ENCODE measurements at places on chromosomes 5 and 9.

DNA sequence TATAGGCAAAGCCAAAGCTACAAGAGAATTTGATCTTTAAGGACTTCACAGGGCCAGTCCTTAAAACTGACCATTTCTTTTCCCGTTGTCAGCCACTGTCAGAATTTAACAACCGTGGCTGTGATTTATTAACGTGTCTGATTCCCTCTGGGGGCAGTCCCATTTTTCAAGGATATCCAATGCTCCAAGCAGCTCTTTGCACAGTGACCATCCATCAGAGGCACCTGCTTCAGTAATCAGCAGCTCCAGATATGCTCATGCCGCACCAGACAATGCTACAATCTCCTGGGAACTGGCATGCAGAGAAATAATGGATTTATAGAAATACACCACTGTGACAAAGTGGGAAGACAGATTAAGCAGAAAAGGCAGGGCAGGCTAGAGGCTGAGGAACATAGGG is 163.3 kb upstream of the PPP1R2B start:
- DNase-seq, result no peak

- no peak for DNase-seq
Measured at GRCh38 chr9:89006267-89006666, 15.0 kb downstream of the S1PR3 start.

- DNase-seq, result peak; percentile 76
Measured at GRCh38 chr9:19431361-19432171, 22.8 kb downstream of the ACER2 start.

GRCh38 chr9:33393581-33393980 is 8.8 kb downstream of the AQP7 start:
- DNase-seq, result no peak

DNA sequence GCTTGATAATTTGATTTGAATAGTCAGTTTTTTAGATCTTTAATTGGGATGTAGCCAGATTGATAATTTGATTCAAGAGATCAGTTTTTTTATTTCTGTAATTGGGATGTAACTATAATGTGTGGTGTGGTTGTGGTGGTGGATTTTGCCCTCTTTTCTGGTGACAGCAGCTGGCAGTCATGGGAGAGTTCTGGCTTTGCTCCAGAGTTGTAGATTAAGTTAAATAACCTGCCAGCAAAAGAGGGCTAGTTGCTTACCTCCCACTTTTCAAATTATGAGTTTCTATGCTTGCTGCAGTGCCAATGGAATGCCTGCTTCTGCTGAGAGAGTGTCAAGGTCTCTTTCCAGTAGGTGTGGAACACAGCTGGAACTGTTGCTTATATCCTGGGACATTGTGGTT is 315.1 kb downstream of the CCDC171 start:
- DNase-seq, result no peak

- DNase-seq, result no peak
Measured at GRCh38 chr5:172353846-172354245, 70.3 kb upstream of the UBTD2 start.

DNA sequence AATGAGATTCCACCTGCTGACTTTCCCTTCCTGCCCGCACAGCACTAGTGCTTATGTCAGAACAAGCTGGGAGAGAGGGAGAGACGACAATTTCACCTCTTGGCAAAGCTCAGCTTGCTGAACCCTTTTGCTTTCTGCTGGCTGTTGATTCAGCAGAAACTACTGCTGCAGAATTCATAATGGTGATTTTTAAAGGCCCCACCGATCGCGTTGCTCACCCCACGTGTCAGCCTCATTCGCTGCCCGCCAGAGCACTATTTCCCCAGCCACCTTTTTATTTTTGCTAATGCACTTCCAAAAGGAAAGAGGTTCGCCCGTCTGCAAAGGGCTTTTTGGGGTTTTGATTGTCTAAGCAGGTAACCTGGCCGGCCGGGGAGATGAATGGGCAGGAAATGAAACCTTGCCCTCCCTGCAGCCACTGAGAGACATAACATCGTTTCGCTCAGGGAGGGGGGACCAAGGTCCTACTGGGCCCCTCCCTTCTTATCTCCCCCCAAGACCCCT is 1.3 kb downstream of the PPP2R2B start:
- DNase-seq, result no peak

DNA sequence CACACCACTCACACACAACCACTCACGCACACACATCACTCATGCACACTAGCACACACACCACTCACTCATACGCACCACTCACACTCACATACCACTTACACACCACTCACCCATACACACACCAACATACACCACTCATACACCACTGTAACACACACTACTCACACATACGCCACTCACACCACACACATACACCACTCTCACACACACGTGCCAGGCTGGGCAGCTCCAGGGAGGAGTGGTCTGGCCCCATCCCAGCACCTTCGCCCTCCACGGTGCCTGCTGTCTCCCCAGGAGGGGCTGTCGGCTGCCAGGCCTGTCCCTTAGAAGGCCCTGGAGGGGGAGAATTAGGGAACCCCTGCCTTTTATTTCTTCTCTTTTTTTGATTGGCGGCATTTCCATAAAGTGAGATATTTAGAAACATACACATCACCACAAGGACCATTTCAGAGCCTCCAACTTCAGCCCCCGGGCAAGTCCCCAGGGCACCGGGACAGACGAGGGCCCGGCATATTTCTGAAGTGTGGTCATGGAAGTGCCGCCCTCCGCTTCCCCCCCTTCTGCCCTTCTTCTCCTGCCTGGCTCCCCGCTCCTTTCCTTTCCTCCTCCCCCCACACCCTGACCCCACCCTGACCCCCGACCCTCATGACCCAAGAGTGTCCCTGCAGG is 6.3 kb upstream of the ASB6 start:
- no peak for DNase-seq

- DNase-seq, result peak; percentile 31
Measured at GRCh38 chr5:17443333-17444130, 54.5 kb upstream of the TAF11L2 start.

- DNase-seq, result no peak
Measured at GRCh38 chr5:53259176-53259575, 149.6 kb upstream of the MOCS2 start.

DNA sequence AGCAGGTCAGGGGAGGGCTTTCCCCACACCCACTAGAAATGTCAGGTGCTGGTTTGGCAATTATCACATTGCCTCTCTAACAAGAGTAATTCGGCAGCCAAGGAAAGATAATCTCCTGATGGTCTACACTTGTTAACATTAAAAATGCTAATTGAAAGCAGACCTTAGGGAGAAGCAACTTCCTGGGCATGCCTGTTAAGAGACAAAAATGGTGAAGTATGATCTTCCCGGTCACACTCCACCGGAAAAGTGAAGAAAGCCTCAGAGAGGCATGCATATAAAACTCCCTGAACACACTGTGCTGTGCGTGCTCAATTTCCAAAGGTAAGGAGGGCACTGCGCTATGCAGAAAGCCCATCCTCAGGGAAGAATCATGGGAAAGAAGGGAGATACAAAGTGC is 244.3 kb downstream of the FAM170A start:
- no peak for DNase-seq

GRCh38 chr9:123637945-123638634 is 282.1 kb downstream of the CRB2 start:
- no peak for DNase-seq

GRCh38 chr9:70229579-70229978 is 29.2 kb upstream of the SMC5 start:
- DNase-seq, result no peak

DNA sequence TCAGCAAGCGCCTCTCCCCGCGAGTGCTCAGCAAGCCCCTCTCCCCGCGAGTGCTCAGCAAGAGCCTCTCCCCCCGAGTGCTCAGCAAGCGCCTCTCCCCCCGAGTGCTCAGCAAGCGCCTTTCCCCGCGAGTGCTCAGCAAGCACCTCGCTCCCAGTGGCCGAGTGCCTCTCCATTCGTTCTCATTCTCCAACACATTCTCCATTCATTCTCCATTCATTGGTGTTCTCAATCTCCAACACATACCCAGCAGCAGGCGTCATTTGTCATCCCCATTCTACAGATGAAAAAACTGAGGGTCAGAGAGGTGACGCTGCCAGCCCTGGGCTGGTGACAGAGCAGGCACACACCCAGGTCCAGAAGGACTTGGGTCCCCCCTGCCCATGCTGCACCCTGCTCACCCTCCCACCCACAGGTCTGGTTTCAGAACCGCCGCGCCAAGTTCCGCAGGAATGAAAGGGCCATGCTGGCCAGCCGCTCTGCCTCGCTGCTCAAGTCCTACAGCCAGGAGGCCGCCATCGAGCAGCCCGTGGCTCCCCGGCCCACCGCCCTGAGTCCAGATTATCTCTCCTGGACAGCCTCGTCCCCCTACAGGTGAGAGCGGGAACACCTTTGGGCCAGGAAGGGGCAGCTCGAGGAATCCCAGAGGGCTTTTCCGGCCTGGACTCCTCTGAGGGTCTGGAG is 32.5 kb downstream of the PTGES start:
- DNase-seq, result no peak

- no peak for DNase-seq
Measured at GRCh38 chr5:158121678-158122077, 262.7 kb upstream of the CLINT1 start.

- no peak for DNase-seq
Measured at GRCh38 chr5:145830594-145830993, 4.5 kb downstream of the PRELID2 start.

GRCh38 chr9:72485821-72486593 is 35.4 kb upstream of the TMC1 start:
- no peak for DNase-seq

GRCh38 chr5:32934529-32934928 is 223.4 kb downstream of the NPR3 start:
- no peak for DNase-seq

GRCh38 chr9:27176971-27177370 is 67.9 kb downstream of the TEK start:
- DNase-seq, result no peak

GRCh38 chr9:128702949-128703615 is 779 bp downstream of the PKN3 start:
- DNase-seq, result no peak

DNA sequence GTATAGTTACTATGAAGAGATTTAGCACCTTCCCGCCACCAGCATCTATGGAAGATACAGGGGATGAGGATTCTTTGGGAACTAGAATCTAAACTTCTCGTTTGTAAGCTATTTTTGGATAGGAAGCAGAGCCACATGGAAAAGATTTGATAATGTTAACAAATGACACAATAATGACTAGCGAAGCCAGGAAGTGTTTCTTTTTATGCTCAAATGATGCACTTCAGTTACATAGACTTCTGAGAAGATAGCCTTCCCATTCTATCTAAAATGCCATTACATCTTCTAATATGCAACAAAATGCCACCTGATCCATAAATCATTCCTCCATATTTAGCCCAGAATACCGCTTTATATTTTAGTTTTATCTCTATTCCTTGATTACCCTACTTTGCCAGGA is 17.0 kb upstream of the TNC start:
- DNase-seq, result no peak

GRCh38 chr5:32259033-32259432 is 53.7 kb downstream of the MTMR12 start:
- DNase-seq, result no peak

GRCh38 chr5:58080573-58080972 is 379.3 kb downstream of the PLK2 start:
- no peak for DNase-seq

- DNase-seq, result no peak
Measured at GRCh38 chr5:86709157-86709881, 91.6 kb downstream of the COX7C start.

- no peak for DNase-seq
Measured at GRCh38 chr5:104498281-104498680, 935.7 kb upstream of the NUDT12 start.

- DNase-seq, result no peak
Measured at GRCh38 chr5:7363067-7363677, 32.8 kb upstream of the ADCY2 start.

DNA sequence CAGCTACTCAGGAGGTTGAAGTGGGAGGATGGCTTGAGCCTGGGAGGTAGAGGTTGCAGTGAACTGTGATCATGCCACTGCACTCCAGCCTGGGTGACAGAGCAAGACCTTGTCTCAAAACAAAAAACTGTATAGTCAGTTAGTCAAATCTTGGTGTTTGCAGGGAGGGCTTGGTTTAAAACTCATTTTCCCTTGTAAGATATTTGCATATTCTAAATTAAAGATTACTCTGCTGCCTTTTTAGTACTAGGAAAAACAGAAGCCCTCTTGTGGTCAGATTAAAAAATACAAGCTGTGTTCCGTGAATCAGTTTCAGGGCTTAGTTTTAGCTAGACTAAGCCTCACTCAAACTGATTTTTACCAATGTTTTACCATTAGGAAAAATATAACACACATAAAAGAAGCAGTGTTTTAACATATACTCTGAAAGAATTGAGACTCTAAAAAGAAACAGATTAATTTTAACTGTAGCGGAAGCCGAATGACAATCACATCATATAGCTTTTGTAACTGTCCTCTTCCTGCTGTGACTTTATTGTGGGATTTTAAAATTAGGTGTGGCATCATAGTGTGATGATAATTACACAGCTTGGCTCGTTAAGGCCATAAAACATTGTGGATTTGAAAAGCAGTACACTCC is 84.9 kb upstream of the BASP1 start:
- no peak for DNase-seq

DNA sequence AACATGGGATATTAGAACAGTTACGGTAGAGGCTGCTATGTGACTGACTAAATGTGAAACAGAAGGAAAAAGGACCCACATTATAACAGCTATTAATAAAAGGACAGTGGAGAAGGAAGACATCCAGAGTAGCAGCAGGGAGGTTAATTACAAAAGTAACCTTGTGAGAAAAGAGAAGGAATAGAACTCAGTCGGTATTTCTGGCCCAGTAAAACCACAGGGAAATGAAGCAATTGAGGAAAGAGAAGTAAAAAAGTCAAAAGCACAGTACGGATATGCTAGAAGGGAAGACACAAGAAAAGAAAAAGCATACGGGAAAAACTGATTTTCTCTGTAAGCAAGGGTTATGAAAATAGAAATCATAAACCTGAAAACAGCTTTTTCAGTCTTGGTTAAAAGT is 164.7 kb downstream of the RFX3 start:
- no peak for DNase-seq

GRCh38 chr9:132998831-132999635 is 20.5 kb downstream of the GFI1B start:
- DNase-seq, result no peak

DNA sequence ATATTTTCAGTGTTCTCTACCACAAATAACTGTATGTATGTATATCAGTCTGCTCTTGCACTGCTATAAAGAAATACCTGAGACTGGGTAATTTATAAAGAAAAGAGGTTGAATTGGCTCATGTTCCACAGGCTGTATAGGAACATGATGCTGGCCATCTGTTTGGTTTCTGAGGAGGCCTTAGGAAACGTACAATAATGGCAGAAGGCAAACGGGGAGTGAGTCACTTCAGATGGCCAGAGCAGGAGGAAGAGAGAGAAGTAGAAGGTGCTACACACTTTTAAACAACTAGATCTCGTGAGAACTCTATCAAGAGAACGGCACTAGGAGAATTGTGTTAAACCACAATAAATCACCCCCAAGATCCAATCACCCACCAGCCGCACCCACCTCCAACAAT is 121.7 kb downstream of the ADAMTS6 start:
- no peak for DNase-seq

GRCh38 chr5:136016945-136017530 is 11.8 kb upstream of the TGFBI start:
- no peak for DNase-seq

GRCh38 chr5:103031607-103032006 is 88.3 kb downstream of the GIN1 start:
- no peak for DNase-seq

Measured in heart left ventricle (tissue), 16 donors.